Stimulated activated CD4-positive, alpha-beta T cell treated with anti-CD3 and anti-CD28 coated beads, TNF-alpha, amount 100 ng/mL, for 48 hours (primary cell): ENCODE measurements at places on chromosomes 11 and 22.

DNA sequence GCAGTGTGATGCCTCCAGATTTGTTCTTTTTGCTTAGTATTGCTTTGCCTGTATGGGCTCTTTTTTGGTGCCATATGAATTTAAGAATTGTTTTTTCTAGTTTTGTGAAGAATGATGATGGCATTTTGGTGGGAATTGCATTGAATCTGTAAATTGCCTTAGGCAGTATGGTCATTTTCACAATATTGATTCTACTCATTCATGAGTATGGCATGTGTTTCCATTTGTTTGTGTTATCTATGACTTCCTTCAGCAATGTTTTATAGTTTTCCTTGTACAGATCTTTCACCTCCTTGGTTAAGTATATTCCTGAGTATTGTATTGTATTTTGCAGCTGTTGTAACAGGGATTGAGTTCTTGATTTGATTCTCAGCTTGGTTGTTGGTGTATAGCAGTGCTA lies 18.3 kb upstream of the ZBED5 start:
- DNase-seq = no peak

- no peak for DNase-seq
These were observed 61.3 kb downstream of the CHST1 start for GRCh38 chr11:45603946-45604682.

- DNase-seq = no peak
These were observed at the start of gene PTH for GRCh38 chr11:13495929-13496328. Gene PTH, minus strand, starts transcription at chr11:13495997. Its CDS starts 3,142 bp downstream, at chr11:13492855.

DNA sequence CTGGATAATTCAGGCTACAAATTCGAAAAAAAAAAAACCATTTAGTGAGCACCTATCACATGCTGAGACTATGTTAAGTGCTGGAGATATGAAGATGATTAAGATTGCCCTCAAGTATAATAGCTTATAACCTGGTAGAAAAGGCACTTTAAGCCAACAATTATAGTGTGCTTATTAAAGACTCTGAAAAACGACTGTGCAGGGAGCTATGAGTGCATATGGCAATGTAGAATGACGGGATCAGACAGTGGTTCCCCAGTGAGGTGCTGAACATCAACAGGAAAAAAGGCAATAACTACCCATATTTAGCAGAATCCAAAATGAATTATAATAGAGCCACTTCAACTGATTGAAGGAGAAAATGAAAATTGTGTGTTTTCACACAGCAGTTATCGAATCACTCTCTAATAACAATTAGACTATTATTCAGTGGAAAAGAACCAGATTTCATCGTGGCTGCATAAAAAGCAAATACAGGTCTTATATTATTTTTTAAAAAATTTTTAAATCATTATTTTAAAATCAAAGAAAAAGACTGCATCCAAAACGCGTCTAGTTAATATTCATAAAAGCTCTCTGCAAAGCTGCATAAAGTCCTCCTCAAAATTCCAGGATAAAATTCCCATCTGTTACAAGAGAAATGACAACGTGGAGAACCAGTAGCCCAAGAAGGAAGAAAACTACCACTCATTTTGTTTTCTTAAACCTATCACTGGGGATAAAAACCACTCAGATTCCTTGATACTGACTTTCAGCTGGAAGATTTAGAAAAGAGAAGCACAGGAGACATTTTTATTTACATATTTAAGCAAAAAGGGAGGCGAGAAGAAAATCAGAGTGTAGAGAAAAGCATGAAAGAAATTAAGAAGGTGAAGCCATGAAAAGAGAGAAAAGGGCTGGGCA lies 1.1 kb downstream of the MTMR2 start:
- no peak for DNase-seq

GRCh38 chr11:44275241-44275640 lies 34.7 kb downstream of the ALX4 start:
- DNase-seq = no peak

- no peak for DNase-seq
These were observed 34.4 kb upstream of the HEPHL1 start for GRCh38 chr11:93986716-93987115.

DNA sequence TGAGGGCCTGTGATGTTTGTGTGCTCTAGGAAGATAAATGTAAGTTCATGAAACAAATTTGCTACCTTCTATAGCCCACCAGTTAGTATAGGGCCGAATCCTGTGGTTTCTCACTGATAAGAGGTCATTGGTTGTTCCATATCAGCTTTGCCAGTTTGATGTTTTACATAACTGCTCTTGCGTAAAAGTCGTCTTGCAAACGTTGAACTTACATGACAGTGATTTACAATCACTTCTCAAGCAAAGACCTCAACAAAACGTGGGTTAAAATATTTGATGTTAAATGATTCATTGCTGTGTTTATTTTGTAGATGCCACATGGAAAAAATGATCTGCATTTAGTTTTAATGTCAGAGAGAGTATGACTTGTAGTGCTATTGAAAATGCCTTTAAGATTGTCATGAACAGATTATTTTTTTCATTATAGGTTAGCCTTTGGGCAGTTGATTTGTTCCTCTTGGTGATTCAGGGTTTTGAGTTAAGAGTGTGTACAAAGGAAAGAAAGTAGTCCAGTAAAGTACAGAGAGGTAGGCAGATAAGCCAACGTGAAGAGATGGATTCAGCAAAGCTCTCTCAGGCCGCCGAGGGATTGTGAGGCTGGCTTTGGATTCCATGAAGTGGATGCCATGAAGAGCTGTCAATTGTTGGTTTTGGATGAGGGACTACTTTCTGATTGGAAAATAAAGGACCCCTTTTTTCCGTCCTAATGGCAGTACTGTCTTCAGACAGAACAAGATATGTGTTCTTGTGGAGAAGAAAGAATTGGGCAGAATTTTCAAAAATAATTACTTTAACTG lies 2.6 kb downstream of the EWSR1 start:
- DNase-seq = no peak

- DNase-seq = no peak
These were observed 34.2 kb downstream of the PICALM start for GRCh38 chr11:86034710-86035109.

- DNase-seq = no peak
These were observed 1.8 kb upstream of the SNX19 start for GRCh38 chr11:130918081-130918480.

GRCh38 chr22:17260950-17261349 lies 41.7 kb upstream of the ADA2 start:
- DNase-seq = no peak

- DNase-seq = no peak
These were observed 140.7 kb downstream of the LUZP2 start for GRCh38 chr11:24637520-24637919.

- no peak for DNase-seq
These were observed 8.1 kb downstream of the CCDC15 start for GRCh38 chr11:124961972-124962609.

DNA sequence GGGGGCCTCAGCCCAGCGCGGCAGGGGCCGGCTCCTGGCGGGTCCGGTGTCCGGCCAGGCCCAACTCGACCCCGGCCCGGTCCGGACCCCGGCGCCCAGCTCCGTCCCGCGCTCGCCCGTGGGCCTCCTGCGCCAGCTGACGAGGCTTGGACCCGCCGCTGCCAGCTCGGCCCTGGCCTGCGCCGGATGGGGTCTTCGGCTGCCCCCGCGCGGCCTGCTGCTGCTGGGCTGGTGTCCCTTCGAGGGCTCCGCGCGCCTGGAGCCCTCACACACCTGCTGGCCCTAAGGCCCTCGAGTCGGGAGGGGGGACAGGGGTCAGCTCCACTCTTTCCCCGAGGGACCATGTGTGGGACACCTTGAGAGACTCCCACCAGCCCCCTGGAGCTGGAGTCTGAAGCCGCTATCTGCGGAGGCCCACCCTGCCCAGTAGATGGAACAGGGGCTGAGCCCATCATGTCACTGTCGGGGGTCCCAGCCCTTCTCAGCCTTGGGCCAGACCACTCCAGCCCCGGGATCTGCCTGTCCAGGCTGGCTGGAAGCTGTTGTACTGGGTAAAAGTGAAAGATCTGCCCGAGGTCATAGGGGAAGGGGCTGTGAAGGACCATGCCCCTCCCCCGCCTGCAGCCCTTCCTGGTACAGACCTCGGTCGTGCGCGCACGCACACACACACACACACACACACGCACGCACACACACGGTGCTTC lies 768 bp upstream of the CDKN1C start:
- DNase-seq = no peak

GRCh38 chr11:69925366-69926196 lies 106.4 kb upstream of the FGF3 start:
- no peak for DNase-seq

DNA sequence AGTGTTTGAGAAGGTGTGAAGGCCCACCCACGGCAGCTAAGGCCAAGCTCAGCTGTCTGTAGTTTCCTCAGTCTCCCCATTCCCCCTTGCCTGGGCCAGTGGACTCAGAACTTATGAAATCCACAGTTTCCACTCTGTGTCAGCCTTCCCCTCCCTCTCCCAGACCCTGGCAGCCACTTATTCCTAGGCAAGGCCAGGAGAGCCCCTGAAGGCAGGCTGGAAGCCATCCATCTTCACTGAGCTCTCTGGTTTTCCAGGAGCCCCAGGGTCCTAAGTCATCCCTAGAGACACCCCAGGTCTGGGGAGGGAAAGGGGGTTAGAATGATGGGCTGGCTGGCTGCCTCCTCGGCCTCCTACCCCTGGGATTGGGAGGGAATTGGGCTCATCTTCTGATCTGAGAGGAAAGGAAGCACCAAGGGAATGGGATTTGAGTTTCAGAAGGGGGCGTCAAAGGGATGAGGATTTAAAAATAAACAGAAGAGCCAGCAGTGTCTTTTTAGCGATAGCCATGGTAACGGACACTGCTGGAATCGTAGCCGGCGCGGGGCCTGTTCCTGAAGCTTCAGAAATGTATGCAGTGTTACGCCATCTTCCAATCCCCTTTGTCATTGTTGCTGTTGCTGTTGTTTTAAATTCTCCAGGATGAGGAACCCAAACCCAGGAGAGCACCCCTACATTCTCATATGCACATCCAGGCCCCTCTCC lies 561.1 kb upstream of the CADM1 start:
- no peak for DNase-seq

DNA sequence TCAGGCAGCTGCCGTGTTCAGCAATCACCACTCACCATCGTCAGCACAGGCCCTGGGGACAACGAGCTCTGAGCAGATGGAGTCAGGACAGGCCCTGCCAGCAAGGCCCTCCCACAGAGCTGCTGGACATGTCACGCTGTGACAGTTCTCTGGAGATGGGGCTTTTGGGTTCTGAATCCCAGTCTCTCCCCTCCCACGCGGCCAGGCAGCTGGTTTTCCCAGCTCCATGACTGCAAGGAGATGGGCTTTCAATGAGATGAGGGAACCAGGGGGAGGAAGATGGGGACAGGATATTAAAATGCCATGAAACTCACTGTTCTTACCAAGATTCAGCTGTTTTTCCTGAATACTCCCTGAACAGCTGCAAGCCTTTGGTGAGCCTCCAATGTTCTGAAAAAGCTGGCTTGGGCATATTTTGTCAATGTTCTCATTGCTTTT lies 305.9 kb downstream of the BRD1 start:
- no peak for DNase-seq

DNA sequence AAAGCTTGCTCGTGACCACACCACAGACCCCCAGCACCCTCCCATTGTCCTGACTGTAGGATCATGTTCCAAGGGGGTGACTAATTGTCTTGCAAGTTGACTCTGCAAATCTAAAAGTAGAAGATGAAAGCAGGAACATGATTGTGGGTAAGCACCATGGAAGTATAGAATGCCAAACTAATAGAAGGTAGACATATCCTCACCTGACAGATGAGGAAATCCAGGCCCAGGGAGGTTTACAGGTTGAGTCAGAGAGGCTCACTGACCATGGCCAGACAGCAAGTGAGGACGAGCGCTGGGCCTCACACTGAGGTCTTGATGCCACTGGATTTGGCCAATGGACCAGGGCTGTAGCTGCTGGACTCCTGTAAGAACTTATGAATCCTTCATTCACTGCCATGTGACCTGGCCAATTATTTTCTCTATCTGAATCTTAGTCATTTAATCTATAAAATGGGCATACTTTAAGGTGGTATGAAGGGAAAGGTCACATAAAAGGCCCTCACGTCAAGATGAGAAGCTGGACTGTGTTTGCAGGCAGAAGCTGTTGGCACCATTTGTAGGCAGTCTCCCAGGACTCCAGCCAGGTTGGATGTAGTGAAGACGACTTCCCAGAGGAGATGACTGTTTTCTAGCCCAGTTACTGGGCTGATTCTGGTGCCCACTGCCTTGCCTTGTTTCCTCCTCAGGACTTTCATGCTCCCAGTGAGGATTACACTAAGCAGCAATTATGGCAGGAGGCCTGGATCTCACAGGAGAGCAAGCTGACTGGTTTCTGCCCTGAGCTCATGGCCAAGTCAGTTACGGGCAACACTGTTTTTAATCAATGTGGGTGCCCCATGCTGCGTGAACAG lies 54.6 kb downstream of the GAB4 start:
- no peak for DNase-seq

DNA sequence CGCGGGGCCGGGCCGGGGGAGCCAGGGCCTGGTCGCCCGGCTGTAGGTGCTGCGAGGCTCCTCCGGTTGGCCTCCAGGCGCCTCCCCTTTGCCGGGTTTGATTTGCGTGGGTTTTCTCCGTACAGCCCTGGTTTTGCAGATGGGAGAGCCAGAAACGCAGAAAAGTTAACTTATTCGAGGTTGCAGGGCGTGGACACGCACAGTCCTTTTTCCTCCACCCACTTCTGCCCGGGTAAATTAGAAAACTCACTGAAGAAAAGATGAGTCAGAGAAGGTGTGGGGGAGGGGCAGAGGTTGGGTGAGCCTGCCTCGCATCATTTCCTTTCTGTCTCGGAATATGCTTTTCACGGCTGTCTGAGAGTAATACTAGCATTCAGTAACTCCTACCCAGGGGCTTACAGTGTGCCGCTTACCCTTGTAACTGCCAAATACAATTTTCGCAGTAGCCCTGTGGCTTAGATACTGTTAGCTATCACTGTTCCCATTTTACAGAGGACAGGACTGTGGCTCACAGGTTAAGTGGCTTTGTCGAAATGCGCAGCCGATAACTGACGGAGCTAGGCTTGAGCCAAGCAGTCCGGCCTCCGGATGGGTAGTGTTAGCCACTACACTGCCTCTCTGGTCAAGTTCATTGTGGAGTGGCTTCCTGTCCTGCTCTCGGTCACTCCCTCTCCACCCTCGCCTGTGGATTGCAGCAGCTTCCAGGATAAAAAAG lies 812 bp downstream of the FADD start:
- DNase-seq = peak; percentile 91

DNA sequence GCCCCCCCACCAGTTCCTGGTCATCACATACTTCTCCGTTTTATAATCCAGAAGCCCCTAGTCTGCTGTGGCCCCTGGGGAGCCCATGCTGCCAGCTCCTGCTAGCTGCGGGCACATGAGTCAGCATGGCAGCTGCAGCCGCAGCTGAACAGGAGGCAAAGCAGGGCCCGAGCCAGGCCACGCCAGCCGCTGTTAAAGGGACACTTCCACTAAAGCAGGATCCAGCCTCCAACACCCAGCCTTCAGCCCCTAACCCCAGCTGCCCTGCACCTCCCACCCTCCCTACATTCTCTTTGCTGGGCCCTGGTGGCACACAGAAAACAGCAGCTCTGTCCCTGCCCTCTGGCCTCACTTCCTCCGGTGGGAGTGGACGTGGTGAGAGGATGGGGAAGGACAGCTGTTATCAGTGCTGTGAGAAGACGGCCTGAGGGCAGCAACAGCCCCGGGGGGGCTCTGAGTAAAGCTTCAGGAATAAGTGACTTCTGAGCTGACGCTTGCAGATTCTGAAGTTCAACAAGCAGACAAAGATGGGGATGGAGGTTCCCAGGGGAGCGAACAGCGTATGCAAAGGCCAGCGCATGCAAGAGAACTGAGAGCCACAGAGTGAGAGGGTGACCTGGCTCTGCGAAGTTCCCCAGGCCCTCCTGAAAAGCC lies 688 bp upstream of the LRRC74B start:
- DNase-seq = no peak

- DNase-seq = no peak
These were observed 49.8 kb upstream of the ARHGAP20 start for GRCh38 chr11:110761991-110762390.
